ENCODE measurements at places on chromosomes 13 and 19.

- DNase-seq: no peak
Measured at GRCh38 chr19:2357279-2358206, 2.5 kb upstream of the TMPRSS9 start.

GRCh38 chr19:6076675-6077463, 33.4 kb downstream of the RFX2 start:
- DNase-seq: no peak

DNA sequence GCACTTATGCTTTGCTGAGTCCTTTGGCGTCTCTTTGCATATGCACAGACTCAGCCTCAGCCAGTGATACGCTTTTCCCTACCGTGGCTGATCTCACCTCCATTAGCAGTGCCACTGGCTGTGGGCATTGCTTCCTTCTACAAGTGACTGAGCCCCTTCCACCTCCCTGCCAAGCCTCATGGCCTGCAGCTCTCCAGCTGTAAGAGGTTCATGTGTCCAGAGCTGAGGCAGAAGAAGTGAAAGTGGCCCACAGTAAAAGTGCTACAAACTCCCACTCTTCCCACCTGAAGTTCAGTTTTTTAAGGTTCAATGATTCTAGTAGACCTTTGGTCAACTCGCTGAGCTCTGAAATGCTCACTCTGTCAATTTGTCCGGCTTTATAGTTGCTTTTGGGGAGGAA, 44.7 kb downstream of the SMARCA4 start:
- no peak for DNase-seq

GRCh38 chr13:24074678-24075077, 85.8 kb upstream of the SPATA13 start:
- DNase-seq: no peak

DNA sequence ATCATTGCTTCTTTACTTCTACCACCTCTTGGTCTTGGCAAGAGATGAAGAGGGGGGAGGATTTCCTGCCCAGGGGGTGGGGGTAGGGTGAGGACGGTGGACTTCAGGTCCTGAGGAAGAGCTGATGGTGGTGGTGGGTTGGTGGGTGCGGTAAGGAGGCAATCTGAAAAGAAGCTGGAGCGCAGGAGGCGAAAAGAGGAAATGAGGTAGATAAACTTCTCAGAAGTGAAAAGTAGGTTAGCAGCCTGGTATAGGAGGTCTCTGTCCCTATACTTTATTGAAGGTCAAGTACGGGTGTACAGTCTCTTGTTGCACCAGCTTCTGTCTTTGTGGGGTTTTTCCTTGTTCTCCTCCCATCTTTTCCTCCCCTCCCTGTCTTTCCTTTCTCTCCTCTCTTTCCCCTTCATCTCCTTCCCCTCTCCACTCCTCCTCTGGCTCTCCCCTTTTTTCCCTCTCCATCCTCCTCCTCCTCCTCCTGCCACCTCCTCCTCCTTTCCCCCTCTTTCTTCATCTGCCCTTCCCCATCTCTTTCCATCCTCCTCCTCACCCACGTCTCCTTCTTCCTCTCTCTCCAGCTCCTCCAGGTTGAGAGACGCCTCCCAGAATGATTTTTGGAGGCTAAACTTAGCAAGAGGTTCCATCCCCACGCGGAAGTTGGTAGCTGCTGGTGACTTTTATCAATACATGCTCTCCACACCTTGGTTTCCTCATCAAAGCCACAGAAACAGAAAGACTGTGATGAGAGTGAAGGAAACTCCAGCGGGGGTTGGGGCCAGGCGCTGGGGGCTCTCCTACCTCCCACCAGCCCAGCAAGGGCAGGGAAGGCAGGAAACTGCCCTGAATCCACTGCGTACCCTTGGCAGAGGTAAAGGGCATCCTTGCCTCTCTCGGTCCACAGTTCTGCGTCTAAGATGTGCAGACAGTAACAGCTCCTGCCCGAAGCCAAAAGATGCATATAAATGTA, 15.3 kb downstream of the TNFSF14 start:
- peak; percentile 87 for DNase-seq

GRCh38 chr19:49333811-49334288, 1.4 kb upstream of the CD37 start:
- peak; percentile 80 for DNase-seq

- DNase-seq: no peak
Measured at GRCh38 chr13:45392811-45393210, 25.4 kb downstream of the SLC25A30 start.

GRCh38 chr13:76148926-76149325, 512.8 kb downstream of the LMO7 start:
- DNase-seq: no peak

- DNase-seq: no peak
Measured at GRCh38 chr19:43984687-43985000, 656 bp downstream of the ZNF155 start.

All from activated CD8-positive, alpha-beta memory T cell treated with anti-CD3 and anti-CD28 coated beads, Interleukin-2, amount 10 ng/mL, durations not matched to agents 7 days and 5 days (primary cell).